ENCODE measurements at places on chromosomes 13 and 19. TPM values are rescaled to one million over a fixed set of nuclear protein-coding genes. Genes with fewer than 3 reads are reported as not detected.

DNA sequence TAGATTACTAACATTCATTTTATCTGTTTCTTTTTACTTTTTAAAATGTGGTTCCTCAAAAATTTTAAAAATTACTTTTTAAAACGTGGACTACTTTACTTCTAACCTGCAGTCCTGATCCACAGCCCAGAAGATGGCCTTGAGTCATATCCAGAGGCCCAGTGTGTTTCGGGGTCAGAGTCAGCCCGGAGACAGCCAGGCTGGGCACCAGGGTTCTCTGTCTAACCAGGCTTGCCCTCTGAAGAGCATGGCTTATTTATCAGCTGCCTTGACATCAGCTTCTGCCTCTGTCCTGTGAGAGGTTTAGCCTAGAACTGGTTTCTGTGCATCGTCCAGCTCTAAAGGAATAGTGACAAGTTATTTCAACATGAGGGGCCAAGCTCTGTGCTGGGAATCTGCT, 332.0 kb downstream of the FGF9 start:
- no peaks in the 10 kb centered on the region for H3K4me1 ChIP-seq
- no peak overlapping the region for H3K27ac ChIP-seq
- H3K36me3 ChIP-seq, result no peaks in the 10 kb centered on the region
- H3K27me3 ChIP-seq, result no peaks in the 10 kb centered on the region

- no peak overlapping the region for H3K27ac ChIP-seq
- no peaks in the 10 kb centered on the region for H3K36me3 ChIP-seq
- DNase-seq, result no peak
Measured at GRCh38 chr13:73998631-73999030, 135.6 kb downstream of the KLF12 start.

DNA sequence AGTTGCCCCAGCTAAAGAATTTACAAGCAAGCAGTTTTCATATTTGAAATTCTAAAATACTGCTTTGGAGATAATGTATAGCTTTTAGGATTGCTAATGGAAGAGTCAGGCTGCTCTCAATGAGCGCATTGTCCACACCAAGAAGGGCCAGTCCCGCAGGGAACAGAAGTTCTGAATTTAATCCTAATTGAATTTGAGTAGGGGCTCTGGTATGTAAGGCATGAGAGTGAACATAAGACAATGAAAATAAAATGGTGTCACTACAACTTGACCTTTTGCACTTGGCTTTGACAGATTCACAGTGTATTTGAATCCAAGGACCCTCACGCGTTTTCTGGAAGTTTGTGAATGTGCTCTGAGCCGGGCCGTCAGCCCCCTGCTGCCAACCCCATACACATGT, 32.6 kb downstream of the RAB20 start:
- H3K36me3 ChIP-seq, result no peaks in the 10 kb centered on the region
- no peak for DNase-seq
- no peak overlapping the region for H3K27ac ChIP-seq
- peaks cover 4% of the 10 kb centered on the region for H3K27me3 ChIP-seq
- peaks cover 13% of the 10 kb centered on the region for H3K4me1 ChIP-seq

DNA sequence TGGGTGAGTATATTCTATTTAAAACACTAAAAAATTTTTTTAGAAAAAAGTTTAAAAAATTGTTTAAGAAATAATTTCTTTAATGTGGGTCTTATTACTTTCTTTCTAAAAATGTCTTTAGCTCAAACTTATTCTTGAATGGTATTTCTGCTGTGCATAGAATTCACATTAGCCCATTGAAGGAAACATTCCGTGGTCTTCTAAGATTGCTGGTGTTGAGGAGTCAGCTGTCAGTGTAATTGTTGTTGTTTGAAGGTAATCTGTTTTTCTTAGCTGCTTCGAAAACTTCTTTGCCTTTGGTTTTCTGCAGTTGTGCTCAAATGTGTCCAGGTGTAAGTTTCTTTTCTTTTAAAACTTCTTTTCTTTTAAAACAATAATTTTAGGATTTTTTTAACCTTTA, 85.4 kb upstream of the KLF12 start:
- no peaks in the 10 kb centered on the region for H3K27me3 ChIP-seq
- no peaks in the 10 kb centered on the region for H3K4me1 ChIP-seq
- no peak overlapping the region for H3K27ac ChIP-seq

GRCh38 chr19:8320564-8321066, 560 bp downstream of the NDUFA7 start:
- peak overlapping the region; percentile 95 for H3K4me3 ChIP-seq
- no peak for DNase-seq
- peaks cover 37% of the 10 kb centered on the region for H3K4me1 ChIP-seq
- H3K36me3 ChIP-seq, result peaks cover 37% of the 10 kb centered on the region
- peak overlapping the region; percentile 92 for H3K27ac ChIP-seq

DNA sequence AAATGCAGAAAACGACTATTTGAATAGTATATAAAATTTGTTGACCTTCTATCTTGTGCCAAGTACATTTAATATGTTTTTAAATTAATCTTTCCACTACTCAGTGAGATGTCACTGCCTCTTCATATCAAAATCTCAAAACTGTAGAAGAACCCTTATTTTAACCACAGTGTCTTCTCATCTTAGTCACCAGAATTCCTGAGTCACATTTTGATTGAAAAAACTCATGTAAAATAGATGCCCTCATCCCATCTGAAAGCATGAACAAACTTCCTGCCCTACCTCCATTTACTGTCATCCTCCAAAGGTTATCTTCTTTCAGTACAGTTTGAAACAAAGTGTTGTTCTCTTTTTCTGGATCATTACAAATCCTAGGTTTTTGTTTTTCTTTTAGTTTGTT, 1215.4 kb downstream of the PCDH9 start:
- DNase-seq, result no peak
- no peak overlapping the region for H3K4me3 ChIP-seq
- H3K27me3 ChIP-seq, result no peaks in the 10 kb centered on the region
- H3K4me1 ChIP-seq, result no peaks in the 10 kb centered on the region

DNA sequence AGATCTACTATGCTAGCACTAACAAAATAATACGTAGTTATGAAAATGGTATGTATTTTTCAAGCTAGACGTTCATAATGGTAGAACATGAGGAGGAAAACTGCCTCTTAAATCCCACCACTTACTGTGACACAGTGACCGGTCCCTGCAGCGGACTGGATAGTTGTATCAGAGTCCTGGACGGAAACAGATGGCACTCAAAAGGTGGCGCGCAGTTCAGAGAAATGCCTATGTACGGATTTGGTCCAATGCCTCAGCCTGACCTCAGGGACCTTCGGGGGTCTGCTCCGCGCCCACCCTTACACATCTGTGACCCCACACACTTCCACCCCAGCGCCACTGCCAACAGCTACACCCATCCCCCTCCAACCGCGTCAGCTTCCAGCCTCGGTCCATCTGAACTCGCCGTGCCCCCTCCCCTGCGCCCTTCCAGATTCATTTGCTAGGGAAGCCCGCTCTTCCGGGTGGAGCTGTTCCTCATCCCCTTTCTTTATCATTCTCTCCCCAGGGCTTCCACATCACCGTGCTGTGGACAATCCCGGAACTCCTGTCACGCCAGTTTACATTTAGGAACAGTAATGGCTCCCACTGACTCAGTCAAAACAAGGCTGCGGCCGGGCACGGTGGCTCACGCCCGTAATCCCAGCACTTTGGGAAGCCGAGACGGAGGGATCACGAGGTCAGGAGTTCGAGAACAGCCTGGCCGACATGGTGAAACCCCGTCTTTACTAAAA, 792 bp upstream of the LENG8 start:
- H3K4me1 ChIP-seq, result peaks cover 23% of the 10 kb centered on the region
- peak overlapping the region; percentile 98 for H3K27ac ChIP-seq
- H3K4me3 ChIP-seq, result peak overlapping the region; percentile 84
- peaks cover 39% of the 10 kb centered on the region for H3K36me3 ChIP-seq

GRCh38 chr19:23525276-23525852, 130.1 kb upstream of the ZNF91 start:
- no peaks in the 10 kb centered on the region for H3K4me1 ChIP-seq
- no peaks in the 10 kb centered on the region for H3K27me3 ChIP-seq
- H3K36me3 ChIP-seq, result no peaks in the 10 kb centered on the region
- no peak overlapping the region for H3K27ac ChIP-seq
- no peak for DNase-seq
- no peak overlapping the region for H3K4me3 ChIP-seq

GRCh38 chr19:19619181-19619848, 828 bp upstream of the PBX4 start:
- H3K27ac ChIP-seq, result no peak overlapping the region
- H3K4me3 ChIP-seq, result peak overlapping the region; percentile 26
- peaks cover 17% of the 10 kb centered on the region for H3K4me1 ChIP-seq
- peaks cover 9% of the 10 kb centered on the region for H3K36me3 ChIP-seq
- no peaks in the 10 kb centered on the region for H3K27me3 ChIP-seq

GRCh38 chr19:3721131-3721886, 13.1 kb downstream of the TJP3 start:
- H3K4me3 ChIP-seq, result no peak overlapping the region
- H3K36me3 ChIP-seq, result no peaks in the 10 kb centered on the region
- H3K27me3 ChIP-seq, result peaks cover 74% of the 10 kb centered on the region
- DNase-seq, result peak; percentile 77
- H3K4me1 ChIP-seq, result no peaks in the 10 kb centered on the region

DNA sequence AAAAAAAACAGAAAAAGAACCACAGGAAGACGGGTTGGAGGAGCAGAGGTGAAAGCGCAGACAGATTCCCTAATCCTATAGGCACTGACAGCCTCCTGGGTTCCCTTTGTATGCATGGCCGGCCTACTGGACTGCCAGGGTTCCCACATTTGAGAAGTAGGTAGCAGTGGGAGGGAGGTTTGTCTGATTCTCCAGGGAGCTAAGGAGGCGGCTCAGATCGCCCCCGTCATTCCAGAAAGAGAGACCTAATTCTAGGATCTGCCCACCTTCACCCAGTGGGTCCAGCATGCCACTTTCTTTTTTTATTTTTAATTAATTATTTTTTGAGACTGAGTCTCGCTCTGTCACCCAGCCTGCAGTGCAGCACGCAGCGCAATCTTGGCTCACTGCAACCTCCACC, 9.7 kb upstream of the CCL25 start:
- no peaks in the 10 kb centered on the region for H3K27me3 ChIP-seq
- H3K36me3 ChIP-seq, result no peaks in the 10 kb centered on the region
- no peak for DNase-seq
- no peak overlapping the region for H3K4me3 ChIP-seq
- H3K27ac ChIP-seq, result no peak overlapping the region
- H3K4me1 ChIP-seq, result no peaks in the 10 kb centered on the region

GRCh38 chr19:16022251-16022650, 54.0 kb upstream of the TPM4 start:
- DNase-seq, result no peak
- no peaks in the 10 kb centered on the region for H3K4me1 ChIP-seq
- H3K4me3 ChIP-seq, result no peak overlapping the region
- no peaks in the 10 kb centered on the region for H3K27me3 ChIP-seq

GRCh38 chr19:4967738-4968461, 1.0 kb upstream of the KDM4B start:
- peaks cover 19% of the 10 kb centered on the region for H3K27me3 ChIP-seq
- no peak for DNase-seq
- peak overlapping the region; percentile 84 for H3K27ac ChIP-seq
- peaks cover 23% of the 10 kb centered on the region for H3K36me3 ChIP-seq
- peaks cover 16% of the 10 kb centered on the region for H3K4me1 ChIP-seq
- peak overlapping the region; percentile 54 for H3K4me3 ChIP-seq

DNA sequence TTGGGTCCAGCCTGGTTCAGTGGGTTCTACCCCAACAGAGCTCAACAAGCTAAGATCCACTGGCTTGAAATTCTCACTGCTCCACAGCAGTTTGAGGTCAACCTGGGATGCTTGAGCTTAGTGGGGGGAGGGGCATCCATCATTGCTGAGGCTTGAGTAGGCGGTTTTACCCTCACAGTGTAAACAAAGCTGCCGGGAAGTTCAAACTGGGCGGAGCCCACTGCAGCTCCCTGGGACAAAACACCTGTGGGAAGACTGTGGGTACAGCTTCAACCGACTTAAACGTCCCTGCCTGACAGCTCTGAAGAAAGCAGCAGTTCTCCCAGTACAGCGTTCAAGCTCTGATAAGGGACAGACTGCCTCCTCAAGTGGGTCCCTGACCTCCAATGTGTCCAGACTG, 1161.9 kb downstream of the UQCRFS1 start:
- H3K27me3 ChIP-seq, result no peaks in the 10 kb centered on the region
- H3K4me1 ChIP-seq, result no peaks in the 10 kb centered on the region
- H3K4me3 ChIP-seq, result no peak overlapping the region
- H3K36me3 ChIP-seq, result no peaks in the 10 kb centered on the region
- no peak overlapping the region for H3K27ac ChIP-seq
- no peak for DNase-seq

DNA sequence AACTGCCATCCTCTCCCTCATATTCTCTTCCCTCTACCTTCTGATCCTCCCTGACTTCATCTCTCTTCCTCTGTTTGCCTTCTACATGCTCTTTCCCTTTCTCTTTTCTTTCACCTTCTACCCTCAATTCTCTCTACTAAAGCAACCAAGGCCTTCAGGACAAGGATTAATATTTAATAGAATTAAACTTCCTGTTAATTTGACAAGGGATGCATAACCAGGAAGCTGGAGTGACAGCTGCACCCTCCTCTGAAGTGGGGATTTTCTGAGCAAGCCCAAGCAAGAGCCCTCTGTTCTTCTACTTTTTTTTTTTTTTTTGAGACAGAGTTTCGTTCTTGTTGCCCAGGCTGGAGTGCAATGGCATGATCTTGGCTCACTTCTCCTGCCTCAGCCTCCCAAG, 63.4 kb upstream of the MED4 start:
- no peaks in the 10 kb centered on the region for H3K27me3 ChIP-seq
- H3K4me1 ChIP-seq, result peaks cover 18% of the 10 kb centered on the region
- no peak overlapping the region for H3K4me3 ChIP-seq
- no peaks in the 10 kb centered on the region for H3K36me3 ChIP-seq
- no peak for DNase-seq

DNA sequence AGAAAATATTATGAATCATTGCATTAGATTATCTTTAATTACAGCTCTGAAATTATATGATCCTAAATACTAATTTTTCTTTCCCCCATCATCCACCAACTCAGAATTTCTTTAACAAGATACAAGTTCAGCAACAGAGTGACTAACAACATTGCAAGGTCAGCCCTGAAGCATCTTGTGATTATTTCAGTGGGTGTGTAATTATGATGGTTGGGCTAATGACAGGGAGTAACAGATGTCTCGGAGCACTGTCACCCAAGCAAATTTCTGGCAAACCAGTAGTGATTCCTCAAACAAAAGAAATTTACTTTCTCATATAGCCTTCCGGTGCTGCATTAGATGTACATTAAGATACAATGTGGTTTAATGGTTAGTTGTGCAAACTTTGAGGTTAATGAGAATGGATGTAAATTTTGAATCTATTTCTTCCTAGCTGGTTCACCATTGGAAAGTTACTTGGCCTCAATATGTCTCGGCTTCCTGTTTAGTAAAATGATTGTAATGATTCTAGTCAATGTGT, 238.9 kb downstream of the ITGBL1 start:
- no peaks in the 10 kb centered on the region for H3K4me1 ChIP-seq
- no peak overlapping the region for H3K27ac ChIP-seq
- H3K4me3 ChIP-seq, result no peak overlapping the region
- DNase-seq, result no peak
- H3K27me3 ChIP-seq, result no peaks in the 10 kb centered on the region

The TTC9B gene
- total RNA-seq, result not detected

The LRRC63 gene
- total RNA-seq, result 1.2 TPM

The ZNF549 gene
- total RNA-seq, result 7.0 TPM

The BICRA gene
- 1.5 TPM for total RNA-seq

The ZNF837 gene
- total RNA-seq, result 3.8 TPM

The ZNF471 gene
- total RNA-seq, result 1.4 TPM

Measured in thymus (tissue), 14 donors.